ENCODE measurements at places on chromosomes 6 and 20. TPM values are rescaled to one million over a fixed set of nuclear protein-coding genes. Genes with fewer than 3 reads are reported as not detected.

- no peak for DNase-seq
These were observed 897.3 kb downstream of the KIF16B start for GRCh38 chr20:15675813-15676484.

- no peak for DNase-seq
These were observed 42.8 kb downstream of the CTCFL start for GRCh38 chr20:57482148-57482547.

Gene CDSN
- not detected for total RNA-seq

Gene PACSIN1
- 0.07 TPM for total RNA-seq

Gene TSHZ2
- total RNA-seq, result 0.06 TPM
